ENCODE measurements at places on chromosomes 6 and 20.

GRCh38 chr6:70286905-70287304 lies 16.0 kb downstream of the COL9A1 start:
- no peak for DNase-seq

DNA sequence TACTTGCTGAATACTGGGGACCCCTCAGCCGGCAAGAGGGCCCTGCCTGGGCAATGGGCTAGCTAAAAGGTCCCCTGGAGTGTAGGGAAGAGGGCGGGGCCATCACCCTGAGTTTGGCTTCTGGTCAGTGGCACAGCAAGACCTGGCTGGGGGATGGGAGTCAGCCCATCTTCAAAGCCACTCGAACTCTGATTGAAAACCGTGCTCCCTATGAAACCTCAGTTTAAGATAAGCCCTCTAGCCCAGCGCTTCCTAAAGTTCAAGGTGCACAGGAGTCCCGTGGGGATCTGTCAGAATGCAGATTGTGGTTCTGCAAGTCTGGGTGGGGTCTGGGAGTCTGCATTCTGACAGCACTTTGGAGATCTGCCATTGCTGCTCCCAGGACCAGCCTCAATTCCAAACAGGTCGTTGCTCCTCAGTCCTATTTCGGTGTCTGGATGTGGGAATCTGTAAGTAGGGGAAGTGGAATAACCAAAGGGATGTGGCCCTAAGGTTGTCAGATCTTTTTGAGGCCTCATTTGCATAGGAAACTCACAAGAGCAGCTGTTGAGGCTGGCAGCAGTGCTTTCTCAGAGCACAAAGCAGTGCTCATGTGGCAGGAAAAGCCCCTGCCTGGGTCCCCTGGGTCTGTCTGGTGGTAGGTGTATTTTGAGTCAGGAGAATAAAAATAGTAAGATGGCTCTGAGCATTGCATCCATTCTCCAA lies 85.3 kb upstream of the SCP2D1 start:
- no peak for DNase-seq

- DNase-seq = no peak
These were observed 147.8 kb downstream of the ARID1B start for GRCh38 chr6:156925026-156925425.

GRCh38 chr6:140661691-140662090 lies 1287.2 kb upstream of the CITED2 start:
- no peak for DNase-seq

DNA sequence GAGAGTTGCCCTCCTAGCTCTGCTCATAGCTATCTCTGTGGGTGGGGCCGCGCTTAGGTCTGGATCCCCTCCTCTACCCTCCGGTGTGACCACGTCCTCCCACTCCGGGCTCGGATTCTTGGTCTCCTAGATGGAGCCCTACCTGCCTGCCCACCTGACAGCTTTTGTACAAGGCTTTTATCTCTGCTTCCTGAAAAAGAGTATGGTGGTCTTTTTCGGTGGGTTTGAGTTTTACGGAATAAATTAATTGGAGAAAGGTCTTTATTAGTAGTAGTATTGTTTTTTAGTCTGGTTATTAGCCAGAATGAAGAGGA lies 773 bp downstream of the SMAP1 start:
- no peak for DNase-seq

- DNase-seq = no peak
These were observed 18.5 kb upstream of the FAM184A start for GRCh38 chr6:119096721-119097565.

DNA sequence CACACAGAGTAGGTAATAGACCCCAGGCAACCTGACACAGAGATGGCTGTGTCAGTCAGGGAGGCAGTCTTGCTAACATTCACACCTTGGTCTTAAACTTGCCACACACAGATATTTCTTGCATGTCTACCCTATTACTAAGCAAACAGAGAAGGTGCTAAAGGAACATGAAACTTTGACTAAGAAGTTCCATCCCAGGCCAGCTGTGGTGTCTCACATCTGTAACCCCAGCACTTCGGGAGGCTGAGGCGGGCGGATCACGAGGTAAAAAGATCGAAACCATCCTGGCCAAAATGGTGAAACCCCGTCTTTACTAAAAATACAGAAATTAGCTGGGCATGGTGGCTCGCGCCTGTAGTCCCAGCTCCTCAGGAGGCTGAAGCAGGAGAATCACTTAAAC lies 222.4 kb upstream of the JARID2 start:
- DNase-seq = no peak

- DNase-seq = no peak
These were observed 98.1 kb upstream of the MARCKS start for GRCh38 chr6:113758826-113759574.

DNA sequence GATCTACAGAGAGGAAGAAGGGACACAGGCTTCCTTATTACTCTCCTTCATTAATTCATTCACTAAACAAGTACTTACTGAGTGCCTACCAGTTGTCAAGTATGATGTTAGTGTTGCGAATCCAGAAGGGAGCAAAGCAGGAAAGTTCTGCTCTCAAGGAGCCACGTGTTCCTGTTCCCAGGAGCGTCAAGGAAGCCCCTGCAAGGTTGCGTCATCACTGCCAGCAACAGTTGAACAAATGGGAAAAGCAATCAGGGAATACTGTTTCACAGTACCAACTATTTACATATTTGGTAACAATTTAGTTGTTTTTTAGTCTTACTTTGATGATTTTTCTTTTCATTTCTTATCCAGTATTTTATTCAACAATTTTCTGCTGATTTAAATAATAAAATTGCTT lies 310.0 kb downstream of the FOXA2 start:
- DNase-seq = no peak

DNA sequence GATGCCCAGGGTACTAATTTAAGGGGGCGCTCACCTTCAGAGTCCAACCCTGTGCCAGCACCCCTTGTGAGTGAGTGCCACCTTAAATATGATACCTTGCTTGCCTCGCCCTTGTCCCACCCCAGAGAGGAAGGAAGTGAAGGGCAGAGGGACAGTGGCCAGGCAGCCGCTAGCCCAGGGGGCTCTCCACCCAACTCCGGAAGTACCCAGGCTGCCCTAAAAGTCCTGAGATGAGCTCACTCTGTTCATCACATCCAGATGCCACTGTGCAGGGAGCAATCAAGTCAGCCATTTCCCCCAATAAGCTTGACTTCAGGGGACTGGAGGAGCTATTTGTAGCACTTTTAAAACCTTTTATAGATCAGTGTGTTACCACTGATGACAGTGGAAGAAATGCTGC lies 25.0 kb upstream of the STX16 start:
- no peak for DNase-seq

Data from stimulated activated CD4-positive, alpha-beta T cell treated with anti-CD3 and anti-CD28 coated beads, Interleukin-1b, Interleukin-23, amount 100 ng/mL, for 1 hour (primary cell).